NCI-H460 (cell line): ENCODE measurements at places on chromosomes 3 and 15. TPM values are rescaled to one million over a fixed set of nuclear protein-coding genes. Genes with fewer than 3 reads are reported as not detected.
A peak's percentile ranks its signal among the peaks of the same experiment; 100 is the strongest.

GRCh38 chr3:87924485-87924884 lies 134.3 kb downstream of the CGGBP1 start:
- no peak for DNase-seq

DNA sequence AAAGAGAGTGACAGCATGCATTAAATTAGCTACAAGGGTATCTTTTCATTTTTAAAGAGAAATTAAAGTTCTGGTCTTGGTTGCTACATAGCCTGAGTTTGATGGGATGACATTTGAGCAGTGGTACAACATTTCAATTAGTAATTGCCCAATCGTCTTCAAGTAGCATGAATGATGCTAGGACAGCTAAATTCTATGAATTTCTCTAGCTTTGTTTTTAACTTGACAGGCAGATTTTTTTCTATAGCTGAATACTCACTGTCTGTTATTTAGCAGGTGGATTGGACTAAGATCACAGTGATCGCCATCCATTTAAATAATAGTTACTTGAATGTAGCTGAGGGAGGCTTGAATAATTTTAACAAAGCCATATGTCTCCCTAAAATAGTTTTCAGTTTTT lies 162.2 kb downstream of the OXSM start:
- DNase-seq = no peak

- no peak for DNase-seq
Measured at GRCh38 chr3:46926447-46926846, 48.9 kb downstream of the PTH1R start.

GRCh38 chr15:84887938-84888337 lies 3.5 kb downstream of the SLC28A1 start:
- no peak for DNase-seq

DNA sequence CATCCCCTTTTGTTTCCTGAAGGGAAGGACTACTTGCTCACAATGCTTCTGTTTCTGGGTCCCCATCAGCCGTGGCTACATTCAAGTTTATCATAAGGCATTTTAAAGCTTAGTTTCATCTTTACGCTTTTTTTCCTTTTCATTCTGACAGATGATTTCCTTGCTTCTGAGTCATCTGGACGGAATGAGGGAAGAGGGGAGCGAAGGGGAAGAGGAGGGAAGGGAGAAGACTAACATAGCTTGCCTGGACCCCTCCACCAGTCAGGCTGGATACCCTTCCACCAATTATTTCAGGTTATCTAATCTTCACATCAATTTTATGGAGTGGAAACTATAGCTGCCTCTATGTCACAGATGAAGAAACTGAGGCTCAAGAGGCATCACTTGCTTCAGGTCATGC lies 27.6 kb downstream of the FAM3D start:
- DNase-seq = no peak

DNA sequence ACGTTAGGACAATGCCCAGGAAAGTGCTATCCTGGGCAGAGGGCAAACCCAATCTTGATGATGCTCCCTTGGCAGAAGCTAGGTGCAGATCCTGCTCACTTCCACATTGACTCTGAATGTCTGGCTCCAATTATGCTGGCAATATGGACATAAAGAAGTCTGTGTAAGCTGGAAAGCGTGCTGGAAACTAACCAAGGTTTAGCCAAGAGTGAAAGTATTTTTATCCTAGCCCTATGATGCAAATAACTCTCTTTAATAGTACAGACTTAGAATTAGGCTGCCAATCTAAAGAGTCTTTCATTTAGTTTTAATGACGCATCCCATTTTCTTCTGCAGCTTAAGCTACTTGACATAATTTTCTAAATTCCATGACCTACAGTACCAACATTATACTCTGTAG lies 571.8 kb downstream of the TUSC7 start:
- no peak for DNase-seq

DNA sequence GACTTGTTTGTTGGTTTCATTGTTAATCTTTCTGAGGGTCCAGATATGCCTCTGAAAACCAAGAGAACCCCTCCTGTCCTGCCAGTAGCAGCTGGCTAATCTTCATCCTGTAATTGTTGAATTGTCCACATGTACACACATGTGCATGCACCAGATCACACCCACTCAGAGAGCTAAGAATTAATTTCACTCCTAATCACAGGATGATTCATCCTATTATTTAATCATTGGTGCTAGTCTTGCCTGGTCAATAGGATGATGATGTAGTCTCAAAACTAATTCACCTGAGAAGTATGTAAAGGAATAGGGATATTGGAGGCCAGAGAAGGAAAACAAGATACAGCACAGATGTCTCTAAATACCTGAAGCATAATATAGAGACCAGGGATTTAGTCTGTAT lies 7.8 kb upstream of the AHSG start:
- DNase-seq = no peak

- no peak for DNase-seq
Measured at GRCh38 chr3:160808838-160809237, 52.8 kb downstream of the PPM1L start.

DNA sequence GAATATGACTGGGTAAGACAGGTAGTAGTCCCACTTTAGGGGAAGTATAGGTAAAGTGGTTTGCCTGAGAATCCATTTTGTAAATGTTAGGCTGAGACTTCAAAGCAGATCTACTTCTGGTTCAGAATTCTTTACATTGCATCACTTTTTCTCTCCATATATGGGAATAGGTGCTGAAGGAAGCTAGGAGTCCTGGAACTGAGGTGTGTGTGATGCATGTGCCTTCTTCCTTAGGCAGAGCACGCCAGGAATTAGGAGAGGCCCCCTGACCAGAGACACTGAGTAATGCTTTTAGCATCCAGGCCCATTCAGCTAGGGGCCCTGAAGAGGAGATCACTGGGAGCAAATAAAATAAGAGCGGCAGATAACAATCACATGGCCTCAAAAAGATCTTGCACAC lies 69.2 kb upstream of the DCP1A start:
- no peak for DNase-seq

DNA sequence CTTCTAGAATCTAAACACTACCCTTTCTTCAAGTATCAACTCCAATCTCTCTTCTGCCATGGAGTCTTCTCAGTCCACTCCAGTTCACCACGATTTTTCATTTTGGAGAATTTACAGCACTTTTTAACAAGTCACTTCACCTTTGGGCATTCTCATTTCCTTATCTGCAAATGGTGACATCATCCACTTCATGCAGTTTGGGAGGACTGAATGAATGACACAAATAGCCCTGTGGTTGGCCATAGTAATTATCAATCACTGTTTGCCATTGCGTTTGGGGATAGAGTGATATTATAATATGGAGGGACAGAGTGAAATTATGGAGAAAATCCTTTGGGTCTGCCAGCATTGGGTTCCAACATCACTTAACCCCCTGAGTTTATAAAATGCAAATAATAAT lies 38.0 kb upstream of the TM4SF1 start:
- no peak for DNase-seq

DNA sequence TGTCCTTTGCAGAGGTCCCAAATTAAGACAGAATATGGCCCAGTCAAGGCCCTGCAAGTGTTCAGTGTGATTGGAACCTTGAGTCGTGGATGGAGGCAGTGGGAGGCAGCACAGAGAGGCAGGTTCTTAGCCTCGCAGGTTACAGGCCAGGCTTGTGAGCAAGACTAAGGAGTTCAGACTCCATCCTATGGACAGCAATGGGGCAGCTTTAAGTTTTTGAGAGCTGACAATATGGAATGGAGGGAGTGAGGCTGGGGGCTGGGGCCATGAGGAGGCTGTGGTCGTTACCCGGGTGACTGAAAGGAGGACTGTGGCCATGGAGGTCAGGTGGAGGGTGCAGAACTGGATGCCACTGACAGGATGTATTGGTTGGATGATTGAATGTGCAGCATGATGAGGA lies 74.1 kb upstream of the PRR23C start:
- no peak for DNase-seq

DNA sequence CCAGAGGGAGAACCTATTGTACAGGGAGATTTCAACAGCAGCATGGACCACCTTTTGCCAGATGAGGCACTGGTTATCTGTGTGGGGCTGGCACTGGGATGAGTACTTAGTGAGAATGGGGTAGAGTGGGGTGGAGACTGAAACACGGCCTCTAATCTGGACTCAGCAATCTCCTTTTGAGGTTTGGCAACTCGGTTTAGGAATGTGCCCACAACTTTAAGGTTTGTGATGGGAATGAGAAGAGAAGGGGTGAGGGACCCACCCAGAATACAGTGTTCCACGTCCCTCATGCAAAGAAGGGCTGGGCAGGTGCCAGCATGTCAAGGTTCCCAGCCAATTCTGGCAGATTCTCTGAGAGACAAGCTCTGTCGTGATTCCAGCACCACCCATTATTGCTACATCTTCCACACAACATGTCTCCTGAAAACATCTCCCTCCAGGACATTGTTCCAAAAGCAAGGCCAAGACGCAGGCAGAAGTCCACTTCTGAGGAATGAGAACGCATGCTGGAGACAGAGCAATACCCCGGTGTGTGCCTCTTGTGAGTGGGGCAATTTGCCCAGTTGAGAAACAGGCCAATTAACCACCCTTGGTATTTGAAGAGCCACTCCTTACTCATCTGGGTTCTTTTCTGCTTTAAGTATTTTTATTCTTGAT lies 37.5 kb upstream of the CCR4 start:
- DNase-seq = no peak

GRCh38 chr3:188562144-188562543 lies 408.2 kb downstream of the LPP start:
- DNase-seq = no peak

DNA sequence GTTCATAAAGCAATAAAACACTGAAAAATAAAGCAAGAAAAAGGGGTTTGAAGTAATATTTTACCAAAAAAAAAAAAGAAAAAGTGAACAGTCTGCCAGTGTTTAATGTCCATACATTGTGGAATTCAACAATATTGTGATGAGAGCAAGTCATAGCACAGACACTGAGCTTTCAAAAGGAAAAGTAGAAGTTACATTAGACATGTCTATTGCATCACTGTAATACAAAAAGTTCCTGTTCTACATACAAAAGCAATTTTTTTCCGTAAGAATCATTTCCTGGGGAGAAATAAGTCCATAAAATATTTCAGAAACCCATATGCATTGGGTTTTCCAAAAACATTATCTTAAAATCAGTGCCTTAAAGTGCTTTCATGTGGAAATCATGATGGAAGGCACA lies 11.8 kb upstream of the HDC start:
- DNase-seq = no peak

GRCh38 chr3:181941250-181941649 lies 229.5 kb downstream of the SOX2 start:
- DNase-seq = no peak

DNA sequence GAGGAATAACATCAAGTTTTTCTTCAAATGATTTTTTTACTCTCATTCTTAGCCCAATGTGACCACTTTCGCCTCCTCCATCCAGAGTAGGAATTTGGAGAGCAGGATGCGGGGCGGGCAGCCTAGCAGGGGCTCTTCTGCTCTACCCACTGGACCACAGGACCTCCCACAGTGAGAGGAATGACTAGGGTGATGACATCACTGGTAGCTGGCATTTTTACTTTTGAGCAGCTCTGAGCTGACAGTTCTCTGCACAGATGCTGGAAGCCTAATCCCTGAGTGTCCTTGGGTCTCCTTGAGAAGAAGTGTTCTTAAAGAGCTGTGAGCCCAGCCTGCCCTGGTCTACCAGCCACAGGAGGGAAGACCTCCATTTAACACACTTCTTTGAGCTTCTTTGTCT lies 1.4 kb upstream of the HCN4 start:
- no peak for DNase-seq

DNA sequence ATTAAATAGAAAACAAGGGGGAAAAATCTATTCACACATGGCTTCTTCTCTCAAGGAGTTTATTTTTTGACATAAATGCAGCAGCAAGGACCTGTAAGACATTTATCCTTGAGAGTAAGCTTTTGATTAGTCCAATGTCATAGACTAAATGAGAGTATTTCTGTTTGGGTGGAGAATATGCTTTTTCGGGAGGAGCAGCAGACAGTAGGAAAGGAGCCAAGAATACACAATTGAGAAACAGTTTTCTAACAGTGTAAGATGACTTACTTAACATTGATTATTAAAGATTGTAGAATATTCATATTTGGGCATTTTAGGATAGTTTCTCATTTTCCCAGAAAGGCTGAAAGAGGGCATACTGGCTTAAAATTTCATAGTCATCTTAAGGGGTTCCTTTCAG lies 65.9 kb upstream of the PAQR5 start:
- DNase-seq = no peak

- no peak for DNase-seq
Measured at GRCh38 chr3:55174747-55175146, 246.9 kb upstream of the LRTM1 start.

DNA sequence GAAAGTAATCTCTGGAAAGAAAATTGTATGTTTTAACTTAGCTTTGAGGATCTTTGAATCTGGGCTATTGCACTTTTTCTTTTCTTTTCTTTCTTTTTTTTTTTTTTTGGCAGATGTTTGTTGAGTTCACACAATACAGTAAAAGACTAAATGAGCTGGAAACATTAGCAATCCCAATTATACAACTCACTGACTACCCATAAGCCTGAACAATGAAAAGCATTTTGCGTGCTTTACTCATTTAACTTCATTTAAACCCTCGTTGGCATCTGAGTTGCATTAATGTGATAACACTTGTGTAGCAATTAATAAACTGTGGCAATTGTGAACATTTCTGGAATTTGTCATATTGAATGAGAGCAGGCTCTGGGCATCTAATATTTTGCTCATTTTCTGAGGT lies 269.4 kb upstream of the RBMS3 start:
- no peak for DNase-seq

DNA sequence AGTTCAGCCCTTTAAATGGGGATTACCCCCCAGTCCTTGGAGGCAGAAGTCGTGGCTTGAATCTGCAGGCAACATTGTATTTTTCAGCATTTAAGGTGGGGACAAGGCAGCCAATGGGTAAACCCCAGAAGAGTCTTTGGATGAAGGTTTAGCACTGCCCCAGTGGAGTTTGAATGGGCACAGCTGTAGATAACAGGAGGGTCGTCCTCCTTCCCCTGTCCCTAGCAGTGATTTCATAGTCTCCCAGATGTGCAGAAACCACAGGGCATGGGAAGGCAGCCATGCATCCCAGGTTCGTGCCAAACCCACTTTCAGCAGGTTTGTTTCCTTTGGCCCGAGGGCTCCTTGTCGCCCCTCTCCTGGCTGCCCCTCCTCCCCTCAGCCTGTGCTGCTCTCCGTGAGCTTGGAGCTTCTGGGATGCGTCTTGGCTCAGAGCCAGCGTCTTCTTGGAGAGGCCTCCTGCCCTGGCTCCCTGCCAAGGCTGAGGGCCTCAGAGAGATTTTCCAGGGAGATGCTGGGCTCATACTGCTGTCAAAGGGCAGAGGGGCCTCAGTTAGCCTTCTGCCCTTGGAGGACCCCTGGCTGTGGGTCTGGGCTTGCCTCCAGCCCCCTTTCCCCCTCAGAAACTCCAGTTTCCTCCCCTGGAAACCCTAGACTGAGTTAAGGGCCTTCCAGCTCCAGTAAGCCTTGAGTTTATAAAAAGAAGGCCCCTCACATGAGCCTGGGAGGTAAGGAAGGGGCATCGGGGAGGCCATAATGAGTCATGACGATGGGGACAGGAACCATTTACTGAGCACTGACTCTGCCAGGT lies 48.9 kb upstream of the POLG start:
- DNase-seq = peak; percentile 12

GRCh38 chr3:139084176-139084575 lies 39.5 kb upstream of the PRR23C start:
- no peak for DNase-seq

The XXYLT1 gene
- total RNA-seq = 9.2 and 9.3 TPM in 2 replicates

The ACTR8 gene
- total RNA-seq = 15.1 and 15.2 TPM in 2 replicates

The SLC9C1 gene
- total RNA-seq = not detected in 2 replicates

The GOLGA6D gene
- total RNA-seq = not detected in 2 replicates

The RSRC1 gene
- 42.8 and 44.2 TPM in 2 replicates for total RNA-seq

The AGBL1 gene
- total RNA-seq = 0.02 TPM in 1 of 2 replicates, not detected in the other

The VPS8 gene
- 23.1 and 25.1 TPM in 2 replicates for total RNA-seq
